ENCODE measurements at places on chromosomes 2 and 18.

- peak; percentile 44 for DNase-seq
These were observed 4.0 kb downstream of the CLIP4 start for GRCh38 chr2:29119211-29119610.

GRCh38 chr2:111946294-111947114, 48.1 kb downstream of the MERTK start:
- DNase-seq: no peak

DNA sequence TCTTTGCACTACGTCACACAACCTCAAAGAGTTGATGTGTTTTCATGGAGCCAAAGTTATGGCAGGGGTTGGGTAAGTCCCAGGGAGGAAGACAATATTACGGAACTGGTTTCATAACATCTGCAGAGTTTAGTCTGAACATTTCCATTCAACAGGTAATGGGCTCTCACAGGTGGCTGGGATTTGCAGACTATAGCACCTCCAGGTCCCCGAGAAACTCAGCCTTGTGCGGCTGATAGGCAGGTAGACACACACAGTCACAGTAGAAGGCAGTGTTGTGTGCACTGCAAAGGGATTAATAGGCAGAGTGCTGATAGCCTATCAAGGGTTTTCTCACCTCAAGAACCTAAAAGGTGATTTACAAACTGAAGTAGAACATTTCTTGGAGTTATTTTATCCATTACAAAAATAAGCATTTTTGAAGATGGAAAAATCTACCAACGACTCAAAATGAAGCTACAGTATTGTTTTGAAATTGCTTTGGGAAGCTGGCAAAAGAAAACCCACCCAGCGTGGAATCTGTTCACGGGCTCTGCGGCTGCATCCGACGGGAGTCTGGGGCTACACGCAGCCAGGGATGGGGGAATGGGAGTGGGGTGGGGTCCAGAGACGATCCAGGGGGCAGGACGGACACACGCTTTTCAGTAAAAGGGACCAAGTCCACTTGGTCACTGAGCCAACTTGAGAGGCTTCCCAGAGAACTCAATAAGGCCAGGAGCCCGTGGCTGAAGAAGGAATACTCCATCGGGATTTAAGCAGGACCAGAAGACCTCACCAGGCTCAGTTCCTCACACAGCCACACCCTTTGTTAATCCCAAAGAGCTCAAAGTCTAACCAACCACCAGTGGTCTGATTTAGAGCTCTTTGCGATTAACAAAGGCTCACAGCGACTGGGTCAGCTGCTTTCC, 82.9 kb downstream of the CHRNA1 start:
- no peak for DNase-seq

DNA sequence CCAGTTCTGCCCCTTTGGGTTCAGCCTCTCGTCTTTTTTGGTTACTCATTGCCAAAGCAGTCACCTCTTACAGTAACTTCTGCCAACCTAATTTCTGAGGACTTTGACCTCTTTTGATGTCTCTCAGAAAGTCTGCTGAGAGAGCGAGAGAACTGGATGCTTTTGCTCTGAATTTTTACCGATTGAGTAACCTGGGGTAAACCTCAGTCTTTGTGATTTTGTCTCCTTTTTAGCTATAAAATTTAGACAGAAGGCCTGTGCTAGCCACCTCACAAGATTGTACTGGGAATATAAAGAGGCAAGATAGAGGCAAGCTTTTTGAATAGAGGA, 34.8 kb upstream of the IL1R1 start:
- DNase-seq: no peak

- DNase-seq: no peak
These were observed 22.8 kb upstream of the MYO3B start for GRCh38 chr2:170155022-170155722.

- no peak for DNase-seq
These were observed 20.6 kb downstream of the SLC16A14 start for GRCh38 chr2:230048010-230048671.

- no peak for DNase-seq
These were observed 97.7 kb downstream of the TMEM17 start for GRCh38 chr2:62408241-62408677.

DNA sequence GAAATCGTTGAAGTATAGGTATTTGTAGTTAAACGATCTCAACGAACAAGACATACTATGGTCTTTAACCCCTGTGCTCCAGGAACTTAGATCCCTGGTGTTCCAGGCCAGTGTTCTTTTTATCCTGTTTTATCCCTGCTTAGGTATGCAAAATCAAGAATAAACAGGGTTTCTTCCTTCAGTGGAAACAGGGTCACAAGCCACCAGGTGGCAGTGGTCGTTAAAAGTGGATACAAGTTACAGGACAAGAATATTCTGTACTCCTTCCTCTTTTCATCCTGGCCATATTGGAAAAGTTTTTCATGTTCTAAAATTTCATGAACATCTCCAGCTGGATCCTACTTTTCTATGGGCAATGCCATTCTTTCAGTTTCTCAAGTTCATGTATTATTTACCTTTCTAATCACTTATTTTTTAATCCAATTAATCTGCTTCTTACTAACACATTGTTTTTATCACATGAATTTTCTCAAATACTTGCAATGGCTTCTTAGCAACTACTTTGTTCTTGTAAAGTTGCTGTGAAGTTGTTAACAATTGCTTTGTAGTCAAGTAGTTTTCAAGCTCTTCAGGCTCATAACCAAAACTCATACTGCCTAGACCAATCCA, 16.4 kb upstream of the HNMT start:
- peak; percentile 31 for DNase-seq

- DNase-seq: no peak
These were observed 299.0 kb downstream of the FBXO15 start for GRCh38 chr18:73848656-73849055.

DNA sequence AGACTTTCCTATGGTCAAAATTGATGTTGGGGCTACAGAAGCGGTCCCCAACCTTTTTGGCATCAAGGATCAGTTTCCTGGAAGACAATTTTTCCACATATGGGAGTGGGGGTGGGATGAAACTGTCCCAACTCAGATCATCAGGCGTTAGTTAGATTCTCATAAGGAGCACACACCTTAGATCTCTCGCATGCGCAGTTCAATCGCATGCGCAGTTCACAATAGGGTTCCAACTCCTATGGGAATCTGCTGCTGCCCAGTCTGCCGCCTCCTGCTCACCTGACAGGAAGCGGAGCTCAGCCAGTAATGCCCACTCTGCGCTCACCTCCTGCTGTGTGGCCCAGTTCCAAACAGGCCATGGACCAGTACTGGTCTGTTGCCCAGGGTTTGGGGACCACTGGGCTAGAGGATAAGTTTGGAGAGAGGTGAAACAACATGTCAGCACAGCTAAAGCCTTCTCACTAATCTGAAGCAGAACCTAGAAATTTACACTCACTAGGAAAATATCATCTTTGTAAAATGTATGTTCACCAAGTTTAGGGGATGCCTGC, 410.8 kb upstream of the ZNF804A start:
- no peak for DNase-seq

GRCh38 chr2:217801115-217801531, 201.7 kb downstream of the TNS1 start:
- DNase-seq: no peak

- DNase-seq: no peak
These were observed 220.5 kb downstream of the PMAIP1 start for GRCh38 chr18:60120231-60120750.

- DNase-seq: no peak
These were observed 14.9 kb downstream of the STAT1 start for GRCh38 chr2:190999058-190999457.

GRCh38 chr2:72973566-72974435, 56.5 kb downstream of the EMX1 start:
- DNase-seq: peak; percentile 51

DNA sequence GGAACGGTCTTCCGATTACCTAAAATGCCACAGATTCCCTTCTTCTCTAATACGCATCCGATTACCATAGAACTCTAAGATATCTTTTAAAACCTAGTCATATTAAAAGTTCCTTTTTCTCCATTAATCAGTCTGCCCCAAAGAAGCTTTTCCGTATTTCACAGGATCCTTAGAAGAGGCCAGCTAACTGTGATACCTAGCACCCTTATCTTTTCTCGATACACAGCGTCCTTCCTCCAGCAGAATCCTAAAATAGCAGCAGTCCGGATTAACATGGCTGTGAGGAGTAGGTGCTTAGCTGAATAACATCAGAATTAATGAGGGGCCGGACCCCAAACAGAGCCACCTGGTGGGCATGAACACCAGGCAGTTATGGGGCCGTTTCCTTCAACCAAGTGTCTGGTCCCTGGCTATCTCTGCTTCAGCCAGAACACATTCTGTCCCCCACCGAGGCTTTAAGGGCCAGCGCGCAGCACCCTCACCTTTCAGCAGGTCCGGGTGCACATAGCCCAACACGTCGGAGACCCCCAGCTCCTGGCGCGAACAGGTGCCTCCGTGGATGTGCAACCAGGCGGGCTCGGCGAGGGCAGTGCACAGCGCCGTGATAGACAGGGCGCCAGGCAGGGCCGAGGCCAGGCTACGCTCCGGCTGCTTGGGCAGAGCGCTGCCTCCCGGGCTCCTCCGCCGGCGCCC, 995 bp downstream of the TMEM127 start:
- no peak for DNase-seq

DNA sequence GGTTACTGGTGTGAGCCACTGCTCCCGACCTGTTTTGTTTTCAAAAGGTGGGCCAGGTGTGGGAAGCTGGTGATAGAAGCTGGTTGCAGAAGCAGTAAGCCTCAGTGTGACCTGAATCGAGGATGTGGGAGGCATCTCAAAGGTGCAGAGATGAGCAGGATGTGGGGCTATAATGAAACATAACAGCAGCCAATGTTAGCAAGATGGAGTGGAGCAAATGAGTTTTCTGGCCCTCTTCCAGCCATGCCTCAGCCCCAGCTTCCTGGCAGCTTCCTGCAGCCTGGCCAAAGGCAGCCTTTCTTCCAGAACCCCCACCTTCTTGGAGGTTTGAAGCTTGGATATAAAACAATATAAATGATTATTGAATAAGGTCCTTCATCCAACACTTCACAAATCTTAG, 184.8 kb downstream of the NCK2 start:
- peak; percentile 94 for DNase-seq

- no peak for DNase-seq
These were observed 38.8 kb downstream of the BMP10 start for GRCh38 chr2:68832233-68832869.

DNA sequence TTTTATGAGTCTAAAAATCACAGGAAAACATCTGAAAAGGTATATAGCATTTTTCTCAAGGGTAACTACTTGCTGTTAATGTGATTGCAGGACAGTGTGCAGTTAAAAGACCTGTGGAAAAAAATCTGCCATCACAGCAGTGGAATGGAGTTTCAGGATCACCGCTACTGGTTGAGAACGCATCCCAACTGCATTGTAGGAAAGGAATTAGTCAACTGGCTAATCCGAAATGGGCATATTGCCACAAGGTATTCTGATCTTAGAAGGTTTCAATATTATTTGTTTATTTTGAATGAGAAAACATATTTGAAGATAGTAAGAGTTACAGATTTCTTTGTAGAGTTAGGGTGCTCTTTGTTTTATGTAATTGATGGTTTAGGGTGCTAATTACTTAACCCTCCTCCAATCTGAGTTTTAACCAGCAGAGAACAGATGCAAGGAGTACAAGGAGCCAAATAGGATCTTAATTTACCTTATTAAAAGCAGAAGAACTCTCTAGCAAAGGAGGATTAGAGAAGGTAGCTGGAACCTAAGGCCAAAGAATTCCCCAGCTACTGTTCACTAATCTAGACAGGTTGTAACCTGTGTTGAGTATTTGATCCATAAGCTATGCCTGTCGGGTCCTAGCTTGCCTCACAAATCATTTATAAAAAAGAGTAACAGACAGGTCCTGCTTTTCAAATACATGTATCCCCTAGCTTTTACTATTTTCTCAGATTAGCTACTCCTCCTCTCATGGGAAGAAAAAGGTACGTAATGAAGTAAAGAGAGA, 35.0 kb downstream of the PIKFYVE start:
- no peak for DNase-seq

DNA sequence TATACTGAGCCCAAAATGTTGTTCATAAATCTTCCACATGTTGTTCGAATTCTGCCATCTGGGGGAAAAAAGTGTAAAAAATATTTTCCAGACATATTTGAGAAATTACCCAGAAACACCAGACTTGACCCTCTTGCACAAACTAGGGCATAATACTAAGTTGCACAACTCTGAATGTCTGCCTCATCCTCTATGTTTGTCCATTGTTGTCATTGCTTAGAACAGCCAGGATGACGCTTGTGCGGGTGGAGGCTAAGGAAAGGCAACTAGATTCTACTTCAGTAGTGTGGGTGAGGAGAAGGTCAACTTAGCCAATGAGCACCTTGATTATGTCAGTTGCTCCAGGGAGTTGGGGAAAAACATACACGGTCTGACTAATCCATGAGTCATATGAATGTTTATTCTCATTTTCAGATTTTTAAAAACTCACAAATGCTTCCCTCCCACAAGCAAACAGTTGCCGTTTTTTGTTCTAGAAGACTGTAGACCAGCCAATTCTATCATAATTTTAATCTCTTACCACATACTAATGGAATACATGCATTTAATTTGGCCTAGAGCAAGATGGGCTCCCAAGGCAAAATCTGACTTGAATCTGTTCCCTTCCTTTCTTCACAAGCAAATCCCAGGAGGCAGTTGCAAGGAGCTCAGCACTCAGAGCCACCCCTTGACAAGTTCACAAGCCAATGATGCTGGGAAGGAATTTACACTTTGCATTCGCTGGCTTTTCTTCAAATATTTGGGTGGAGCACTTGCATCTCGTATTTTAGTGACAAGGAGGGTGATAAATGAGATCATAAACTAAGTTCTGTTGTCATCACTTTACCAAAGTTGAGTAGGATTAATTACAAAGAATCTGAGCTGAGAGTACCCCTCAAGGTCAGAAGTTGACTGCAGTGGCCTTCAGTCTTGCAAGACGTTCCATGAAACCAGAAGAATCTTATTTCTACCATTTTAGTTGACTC, 163.2 kb upstream of the TWIST2 start:
- no peak for DNase-seq

GRCh38 chr2:162839419-162839818, 852 bp upstream of the KCNH7 start:
- no peak for DNase-seq

DNA sequence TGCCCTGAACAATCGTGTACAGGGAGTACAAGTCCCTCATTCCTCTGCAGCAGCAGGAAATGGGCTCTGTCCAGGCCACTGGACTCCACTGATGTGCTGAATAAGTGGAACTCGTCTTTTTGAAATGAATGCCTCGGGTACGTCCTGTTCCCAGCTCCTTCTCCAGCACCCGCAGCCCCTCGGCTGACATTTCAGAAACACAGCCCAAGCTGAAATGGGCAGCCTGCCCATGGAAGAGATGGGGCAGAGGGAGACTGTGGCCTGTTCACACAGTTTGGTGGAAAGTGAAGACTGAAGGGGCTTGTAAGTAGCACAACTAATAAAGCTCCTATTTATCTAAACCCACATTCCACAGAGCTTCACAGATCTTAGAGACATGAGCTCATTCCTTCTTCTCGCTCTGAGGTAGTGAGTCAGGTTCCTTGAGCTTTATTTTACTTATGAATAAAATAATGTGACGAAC, 498.6 kb downstream of the TXNL1 start:
- no peak for DNase-seq

Data from Jurkat, Clone E6-1 (cell line).